ENCODE measurements at places on chromosomes 16 and 17.

DNA sequence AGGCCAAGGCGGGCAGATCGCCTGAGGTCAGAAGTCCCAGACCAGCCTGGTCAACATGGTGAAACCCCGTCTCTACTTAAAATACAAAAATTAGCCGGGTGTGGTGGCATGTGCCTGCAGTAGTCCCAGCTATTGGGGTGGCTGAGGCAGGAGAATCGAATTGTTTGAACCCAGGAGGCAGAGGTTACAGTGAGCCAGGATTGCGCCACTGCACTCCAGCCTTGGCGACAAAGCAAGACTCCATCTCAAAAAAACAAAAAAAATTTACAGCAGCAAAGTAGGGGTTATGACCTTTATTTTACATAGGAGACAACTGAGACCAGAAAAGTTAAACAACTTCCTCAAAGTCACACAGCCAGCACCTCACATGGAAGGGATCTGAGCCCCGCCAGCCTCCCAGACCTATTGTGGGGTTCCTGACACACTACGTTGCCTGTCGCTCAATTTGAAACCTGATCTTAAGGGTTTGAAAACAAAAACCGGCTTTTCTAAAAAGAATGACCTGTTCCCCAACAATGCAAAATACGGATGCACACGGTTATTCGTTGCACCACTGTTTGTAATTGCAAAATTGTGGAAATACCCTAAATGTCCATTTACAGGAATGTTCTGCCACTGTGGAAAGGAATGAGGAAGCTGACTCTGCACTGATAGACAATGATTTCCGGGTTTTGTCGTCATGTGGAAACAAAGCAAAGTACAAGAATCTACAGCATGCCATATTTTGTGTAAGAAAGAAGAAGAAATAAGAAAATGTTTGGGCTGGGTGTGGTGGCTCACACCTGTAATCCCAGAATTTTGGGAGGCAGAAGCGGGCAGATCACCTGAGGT, 77.2 kb downstream of the CNGB1 start:
- no peak for DNase-seq

- no peak for DNase-seq
Measured at GRCh38 chr16:19294156-19294649, 8.7 kb downstream of the CLEC19A start.

DNA sequence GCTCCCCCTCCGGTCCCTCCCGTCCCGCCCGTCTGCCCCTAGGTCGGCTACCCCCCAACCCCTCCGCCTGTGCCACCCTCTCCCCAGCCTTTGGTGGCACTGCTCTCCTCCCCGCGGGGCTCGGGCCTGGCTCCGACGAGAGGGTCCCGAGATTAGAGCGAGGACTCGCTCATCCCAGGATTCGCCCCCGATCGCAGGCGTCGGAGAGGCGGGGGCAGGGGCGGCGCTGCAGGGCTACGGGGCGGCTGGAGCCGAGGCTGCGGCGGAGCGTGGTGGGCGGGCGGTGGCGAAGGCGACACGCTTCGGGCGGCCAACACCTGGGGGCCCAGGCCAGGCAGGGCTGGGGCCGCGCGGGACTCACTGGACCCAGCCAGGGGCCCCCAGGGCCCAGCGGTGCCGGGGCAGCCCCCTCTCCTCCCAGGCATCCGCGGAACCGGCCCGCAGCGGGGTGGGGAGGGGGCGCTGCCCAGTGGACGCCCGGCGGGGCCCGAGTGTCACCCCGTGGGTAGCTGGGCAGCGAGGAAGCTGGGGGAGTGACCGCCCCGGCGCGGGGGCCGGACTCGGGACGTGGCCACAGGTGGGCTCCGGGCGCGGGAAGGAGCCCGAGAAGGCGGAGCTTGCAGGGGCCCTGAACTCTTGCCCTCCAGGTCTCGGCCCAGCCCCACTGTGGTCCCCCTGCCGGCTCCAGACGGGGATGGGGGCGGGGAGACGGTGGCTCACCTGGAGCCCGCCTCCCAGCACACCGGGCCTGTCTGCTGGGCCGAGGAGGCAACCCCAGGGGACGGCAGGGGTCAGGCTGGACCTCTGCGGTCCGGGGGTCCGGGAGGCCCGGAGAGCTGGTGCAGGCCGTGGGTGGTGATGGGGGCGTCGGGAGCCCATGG, 1.5 kb downstream of the MGAT5B start:
- no peak for DNase-seq

DNA sequence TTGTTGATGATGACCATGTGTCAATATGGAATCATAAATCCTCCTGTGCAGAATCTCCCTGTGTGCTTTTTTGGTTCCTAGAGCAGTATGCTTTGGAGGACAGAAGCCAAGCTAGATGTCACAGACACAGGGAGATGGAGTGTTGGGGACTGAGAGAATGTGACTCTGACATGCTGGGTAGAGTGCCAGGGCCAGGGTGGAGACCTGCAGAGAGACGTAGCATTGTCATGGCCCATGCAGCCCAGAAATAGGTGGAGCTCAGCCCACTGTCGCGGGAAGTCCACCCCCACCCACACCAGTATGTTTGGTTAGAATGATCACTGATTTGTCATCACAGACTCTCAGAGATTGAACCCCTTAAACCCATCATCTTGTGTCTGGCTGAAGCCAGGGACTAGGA, 39.2 kb upstream of the ADCY7 start:
- DNase-seq, result no peak

GRCh38 chr17:78196716-78197115, 9.6 kb downstream of the AFMID start:
- no peak for DNase-seq

GRCh38 chr17:34542700-34543336, 36.6 kb upstream of the TMEM132E start:
- no peak for DNase-seq

DNA sequence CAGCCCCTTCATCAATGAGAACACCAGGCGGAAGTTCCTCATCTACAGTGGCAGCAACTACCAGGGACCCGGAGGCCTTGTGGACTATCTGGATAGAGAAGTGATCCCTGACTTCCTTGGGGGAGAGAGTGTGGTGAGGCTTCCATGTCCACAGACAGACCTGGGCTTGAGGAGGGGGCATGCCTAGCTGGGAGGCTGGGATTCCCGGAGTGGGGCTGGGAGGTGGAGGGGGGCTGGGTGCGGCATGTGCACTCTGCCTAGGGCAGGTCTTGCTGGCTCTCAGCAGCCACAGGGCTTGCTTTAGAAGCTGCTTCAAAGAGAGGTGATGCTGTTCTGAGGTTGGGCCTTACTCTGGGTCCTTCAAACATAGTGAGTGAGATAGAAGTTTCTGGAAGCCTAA, 27.8 kb downstream of the NAGPA start:
- DNase-seq, result no peak

- DNase-seq, result no peak
Measured at GRCh38 chr17:76929601-76930000, 61.4 kb downstream of the MGAT5B start.

DNA sequence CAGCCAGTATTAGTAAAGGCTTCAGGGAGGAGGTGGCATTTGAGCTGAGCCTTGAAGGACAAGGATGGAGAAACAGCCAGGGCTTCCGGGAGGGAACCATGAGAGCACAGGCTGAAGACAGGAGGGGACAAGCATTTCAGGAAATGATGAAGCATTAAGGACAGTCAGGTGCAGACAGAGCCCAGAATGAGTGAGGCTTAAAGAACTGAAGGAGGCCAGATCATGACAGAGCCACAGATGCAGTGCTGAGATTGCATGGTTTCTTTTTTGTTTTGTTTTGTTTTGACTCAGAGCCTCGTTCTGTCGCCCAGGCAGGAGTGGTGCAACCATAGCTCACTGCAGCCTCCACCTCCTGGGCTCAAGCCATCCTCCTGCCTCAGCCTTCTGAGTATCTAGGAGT, 211.5 kb downstream of the SOX9 start:
- no peak for DNase-seq

- peak; percentile 73 for DNase-seq
Measured at GRCh38 chr17:58331815-58332777, 3.5 kb upstream of the TSPOAP1 start.

GRCh38 chr16:87945351-87946042, 5.7 kb upstream of the BANP start:
- DNase-seq, result no peak

GRCh38 chr17:77439189-77440018, 298.6 kb downstream of the SEC14L1 start:
- DNase-seq, result no peak

- DNase-seq, result no peak
Measured at GRCh38 chr16:27028591-27029110, 38.1 kb upstream of the C16orf82 start.

DNA sequence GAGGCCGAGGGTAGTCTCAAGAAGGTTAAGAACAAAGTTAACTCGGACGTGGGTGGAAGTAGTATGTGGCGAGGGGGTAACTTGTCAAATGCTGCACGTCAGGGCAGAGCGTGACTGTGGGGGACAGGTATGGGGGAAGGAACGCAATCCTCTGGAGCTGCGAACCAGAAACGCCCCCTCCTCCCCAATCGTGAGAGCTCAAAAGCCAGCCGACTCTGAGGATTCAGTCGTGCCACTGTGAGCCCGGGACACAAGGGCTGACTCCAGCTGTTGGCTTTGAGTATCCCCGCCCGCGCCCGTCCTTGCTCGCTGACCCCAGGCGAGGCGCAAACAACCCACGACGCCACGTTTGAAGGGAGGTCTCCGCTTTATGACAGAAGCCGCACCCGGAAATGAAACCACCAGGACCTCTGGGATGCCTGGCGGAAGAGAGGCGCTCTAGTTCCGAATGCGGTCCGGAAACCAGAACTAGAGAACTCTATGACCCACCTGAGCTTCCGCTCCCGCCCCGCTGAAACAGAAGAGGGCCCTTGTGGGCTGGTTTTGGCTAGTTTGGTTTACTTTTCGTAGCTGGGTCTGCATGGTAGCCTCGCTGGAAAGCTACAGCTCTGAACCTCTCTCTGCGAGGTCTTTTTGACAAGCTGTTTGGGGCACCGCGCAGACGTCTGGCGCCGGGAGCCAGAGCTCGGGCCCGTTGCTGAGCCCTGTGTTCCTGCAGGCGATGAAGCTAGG, at the start of gene PEX12:
PEX12 (minus strand) TSS at position 375 of the 732 bp plus-strand sequence. CDS start 550 bp downstream, outside the sequence.
- DNase-seq, result peak; percentile 37

GRCh38 chr16:66914541-66914940, 4.1 kb downstream of the CDH16 start:
- no peak for DNase-seq

GRCh38 chr17:67013891-67014290, 30.5 kb upstream of the CACNG1 start:
- no peak for DNase-seq

DNA sequence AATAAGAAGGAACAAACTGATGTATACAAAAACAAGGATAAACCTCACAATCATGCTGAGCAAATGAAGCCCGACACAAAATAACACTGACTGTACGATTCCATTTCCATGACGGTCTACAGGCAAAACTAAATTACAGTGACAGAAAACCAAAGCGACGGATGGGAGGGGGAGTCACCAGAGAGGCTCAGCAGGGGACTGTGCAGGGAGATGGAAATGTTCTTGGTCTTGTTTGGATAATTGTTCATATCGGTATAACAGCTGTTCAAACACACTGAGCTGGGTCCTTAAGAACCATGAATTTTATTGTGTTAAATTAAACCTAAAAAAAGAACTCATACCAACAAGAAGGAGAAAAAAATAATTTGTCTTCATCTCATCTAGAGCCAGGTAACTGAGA, 97.8 kb downstream of the NXN start:
- no peak for DNase-seq

- DNase-seq, result no peak
Measured at GRCh38 chr17:49447628-49448302, 33.1 kb upstream of the PHB1 start.

GRCh38 chr16:86748652-86749051, 170.3 kb downstream of the FOXL1 start:
- no peak for DNase-seq

DNA sequence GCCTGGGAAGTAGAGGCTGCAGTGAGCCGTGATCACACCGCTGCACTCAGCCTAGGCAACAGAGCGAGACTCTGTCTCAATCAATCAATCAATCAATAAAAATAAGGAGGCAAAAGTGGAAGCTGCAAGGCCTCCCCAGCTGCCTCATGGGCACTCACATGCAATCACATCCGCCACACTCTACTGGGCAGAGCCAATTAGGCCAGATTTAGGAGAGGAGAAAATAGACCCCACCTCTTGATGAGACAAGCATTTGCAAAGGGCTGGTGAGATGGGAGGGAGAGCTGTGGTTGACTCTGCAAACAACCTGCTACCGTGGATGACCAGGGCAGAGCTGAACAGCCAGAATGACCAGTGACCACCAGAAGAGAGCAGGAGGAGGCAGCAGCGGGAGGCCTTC, 14.7 kb upstream of the GSG1L start:
- no peak for DNase-seq

DNA sequence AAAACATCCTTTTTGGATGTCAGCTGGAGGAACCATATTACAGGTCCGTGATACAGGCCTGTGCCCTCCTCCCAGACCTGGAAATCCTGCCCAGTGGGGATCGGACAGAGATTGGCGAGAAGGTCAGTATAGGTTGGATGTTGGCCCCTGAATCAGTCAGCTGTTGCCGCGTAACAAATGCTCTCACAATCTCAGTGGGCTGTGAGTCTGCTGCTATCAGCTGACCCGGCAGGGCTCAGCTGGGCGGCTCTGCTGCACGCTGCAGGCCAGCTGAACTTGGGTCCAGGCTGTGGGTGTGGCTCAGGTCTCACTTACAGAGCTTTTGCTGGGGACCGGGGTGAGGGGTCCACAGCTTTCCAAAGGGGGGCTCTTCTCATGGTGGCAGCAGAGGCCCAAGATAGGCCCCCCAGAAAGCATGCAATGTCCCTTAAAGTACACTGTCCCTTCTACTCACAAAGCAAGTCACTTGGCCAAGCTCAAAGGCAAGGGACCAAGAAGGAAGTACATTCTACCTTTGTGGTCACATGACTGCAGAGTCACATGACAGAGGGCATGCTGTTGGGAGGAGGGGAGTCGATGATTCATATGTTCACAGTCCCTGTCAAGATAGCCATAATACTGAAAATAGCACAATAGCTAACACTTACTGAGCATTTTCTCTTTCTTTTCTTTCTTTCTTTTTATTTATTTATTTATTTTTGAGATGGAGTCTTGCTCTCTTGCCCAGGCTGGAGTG, 134.2 kb downstream of the ABCC1 start:
- no peak for DNase-seq

GRCh38 chr16:21100447-21100846, 50.2 kb downstream of the DNAH3 start:
- DNase-seq, result no peak

DNA sequence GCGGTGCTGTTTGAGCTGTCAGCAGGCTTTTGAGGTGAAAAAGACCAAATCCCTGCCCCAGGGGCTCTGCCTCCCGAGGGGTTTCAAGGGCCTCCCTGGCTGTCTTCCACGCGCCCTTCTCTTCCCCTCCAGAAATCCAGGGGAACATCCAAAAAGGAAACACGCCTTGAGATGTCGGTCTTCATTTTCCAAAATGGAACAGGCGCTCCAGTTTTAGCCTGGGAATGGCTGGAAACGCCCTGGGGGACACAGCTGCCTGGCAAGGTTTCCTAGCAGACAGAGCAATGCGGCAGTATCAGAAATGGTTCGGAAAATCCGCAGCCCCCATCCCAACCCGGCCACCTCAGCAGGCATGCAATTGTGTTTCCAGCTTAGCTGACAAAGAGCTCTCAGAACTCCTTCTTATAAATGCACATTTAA, 16.6 kb upstream of the LITAF start:
- no peak for DNase-seq
